RPMI7951 (cell line): ENCODE measurements at places on chromosomes 16 and 17.

DNA sequence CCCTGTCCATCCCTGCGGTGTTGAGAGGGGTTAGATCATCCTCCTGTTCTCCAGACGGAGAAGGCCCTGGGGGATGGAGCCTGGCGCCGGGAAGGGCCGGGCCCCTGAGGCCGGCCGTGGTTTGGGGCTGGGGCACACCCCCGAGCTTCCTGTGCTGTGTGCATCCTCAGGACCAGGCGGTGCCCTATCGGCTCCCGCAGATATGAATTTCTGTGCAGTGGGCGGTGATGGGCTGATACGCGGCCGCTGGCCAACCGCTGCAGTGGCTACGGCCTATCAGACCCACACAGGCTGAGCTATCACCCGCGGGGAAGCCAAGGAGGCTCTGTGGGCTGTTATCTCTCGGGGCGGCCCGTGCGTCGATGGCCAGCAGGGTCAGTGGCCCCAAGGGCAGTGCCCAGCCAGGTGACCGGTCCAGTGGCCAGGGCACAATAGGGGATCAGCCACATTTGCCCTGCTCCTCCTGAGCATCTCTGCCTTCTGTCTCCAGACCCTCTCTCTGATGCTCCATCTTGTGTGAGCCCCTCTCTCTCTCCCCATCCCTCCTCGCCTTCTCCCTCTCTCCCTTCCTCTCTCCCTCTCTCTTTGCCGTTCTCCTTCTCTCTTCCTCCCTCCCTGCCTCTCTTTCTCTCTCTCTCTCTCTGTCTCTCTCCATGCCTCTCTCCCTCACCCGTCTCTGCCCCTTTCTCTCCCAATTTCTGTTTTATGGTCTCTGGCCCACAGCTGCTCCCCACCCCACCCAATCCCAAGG is 38.7 kb downstream of the ZFPM1 start:
- DNase-seq = no peak

GRCh38 chr17:56908001-56908542 is 5.8 kb downstream of the TRIM25 start:
- DNase-seq = peak; percentile 20

GRCh38 chr17:2705263-2705662 is 6.3 kb downstream of the CLUH start:
- no peak for DNase-seq

DNA sequence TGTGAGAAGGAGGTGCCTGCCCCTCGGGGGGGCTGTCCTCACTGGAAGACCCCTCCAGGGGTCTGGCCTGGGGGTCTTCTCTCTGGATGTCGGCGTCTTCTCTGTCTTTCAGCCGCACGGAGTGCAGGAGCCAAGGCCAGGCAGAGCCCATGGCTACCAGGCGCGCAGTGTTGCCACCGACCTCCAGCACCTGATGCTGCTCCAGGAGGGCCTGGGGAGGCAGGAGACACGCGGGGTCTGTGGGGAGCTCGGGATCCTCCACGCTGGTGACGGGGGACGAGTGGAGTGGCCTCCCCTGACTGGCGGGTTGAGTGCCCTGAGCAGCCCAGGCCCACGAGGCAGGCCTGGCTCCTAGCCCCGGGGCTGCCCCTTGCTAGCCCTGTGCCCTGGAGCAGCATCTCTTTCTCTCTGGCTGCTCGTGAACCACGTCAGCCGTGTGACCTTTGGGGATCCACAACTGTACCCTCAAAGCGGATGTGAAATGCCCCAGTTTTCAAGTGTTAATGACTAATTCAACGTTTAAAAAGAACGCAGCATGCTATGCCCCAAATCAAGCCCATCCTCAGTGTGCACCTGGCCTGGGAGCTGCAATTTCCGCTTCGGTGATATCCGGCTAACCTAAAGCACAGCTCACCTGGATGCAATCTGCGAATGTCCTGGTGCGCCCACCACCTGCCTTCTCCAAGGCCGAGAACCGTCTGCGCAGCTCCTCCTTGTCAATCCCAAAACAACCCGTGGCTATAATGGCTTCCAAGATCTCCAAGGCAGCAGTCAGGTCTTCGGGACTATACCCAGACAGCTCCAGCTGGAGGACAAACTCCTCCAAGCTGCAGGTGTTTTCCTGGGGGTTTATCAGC is 62.9 kb downstream of the IL21R start:
- DNase-seq = no peak

DNA sequence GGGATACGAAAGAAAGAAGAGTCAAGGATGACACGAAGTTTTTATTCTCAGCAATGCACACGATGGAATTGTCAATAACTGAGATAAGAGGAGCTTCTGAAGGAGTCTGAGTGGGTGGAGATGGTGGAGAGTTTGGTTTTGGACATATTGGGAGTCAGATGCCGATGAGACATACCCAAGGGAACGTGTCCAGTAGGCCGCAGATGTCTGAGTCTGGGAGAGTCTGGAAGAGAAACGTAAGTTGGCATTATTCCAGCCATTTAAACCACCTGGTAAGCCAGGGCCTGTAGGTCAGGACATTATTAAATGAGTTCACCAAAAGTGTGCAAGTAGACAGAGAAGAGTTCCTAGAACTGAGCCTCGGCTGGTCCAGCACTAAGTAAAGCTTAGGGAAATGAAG is 478.3 kb upstream of the CDH5 start:
- DNase-seq = peak; percentile 47

DNA sequence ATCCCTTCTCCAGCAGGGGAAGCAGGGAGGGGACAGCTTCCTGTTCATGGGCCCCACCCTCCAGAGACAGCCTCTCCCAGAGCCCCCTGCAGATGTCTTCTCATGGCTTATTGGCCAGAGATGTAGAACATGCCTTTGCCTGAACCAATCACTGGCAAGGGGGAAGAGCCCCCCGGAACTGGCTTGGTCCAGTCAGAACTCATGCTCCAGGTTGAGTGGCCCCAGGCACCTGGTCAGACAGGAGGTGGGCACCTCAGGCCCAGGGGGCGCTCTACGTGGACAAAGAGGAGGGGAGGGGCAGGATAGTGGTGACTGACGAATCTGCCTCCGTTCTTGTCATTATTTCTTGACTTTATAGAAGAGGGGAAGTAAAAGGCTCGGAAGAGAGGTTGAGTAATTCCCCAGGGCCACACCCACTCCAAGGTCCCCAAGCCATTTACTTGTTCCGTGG is 23.6 kb downstream of the RAB11FIP4 start:
- DNase-seq = no peak

DNA sequence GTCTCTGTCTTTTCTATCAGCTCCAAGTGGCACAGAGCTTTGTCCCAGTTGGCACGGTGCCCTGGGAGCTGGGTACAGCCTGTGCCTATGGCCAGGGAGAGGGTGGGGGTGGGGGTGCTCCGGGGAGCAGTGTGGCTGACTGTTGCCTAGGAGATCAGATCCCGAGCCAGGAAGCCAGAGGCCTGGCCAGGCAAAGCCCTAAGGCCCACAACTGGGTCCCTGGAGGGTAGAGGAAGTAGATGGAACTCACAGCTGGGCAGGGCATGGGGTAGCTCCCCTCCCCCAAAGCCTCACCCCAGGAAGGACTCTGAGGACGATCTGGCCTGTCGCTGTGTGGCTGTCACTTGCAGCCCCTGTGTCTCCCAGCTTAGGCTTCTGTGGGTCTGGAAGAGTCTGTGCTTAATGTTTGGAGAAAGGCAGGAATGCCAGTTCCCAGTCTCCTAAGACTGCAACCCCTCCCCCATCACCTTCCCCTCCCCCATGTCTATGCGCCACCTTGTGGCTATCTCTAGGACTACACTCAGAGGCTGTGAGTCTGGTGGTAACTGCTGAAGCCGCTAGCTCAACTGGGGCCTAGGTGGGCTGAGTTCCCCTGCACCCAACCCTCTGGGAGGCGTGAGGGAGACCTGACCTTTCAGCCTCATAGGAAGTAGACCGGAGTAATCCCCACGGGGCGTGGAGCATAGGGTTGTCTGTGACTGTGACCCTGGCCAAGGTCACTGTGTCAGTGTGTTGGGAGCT is 12.6 kb downstream of the THRA start:
- DNase-seq = peak; percentile 44

DNA sequence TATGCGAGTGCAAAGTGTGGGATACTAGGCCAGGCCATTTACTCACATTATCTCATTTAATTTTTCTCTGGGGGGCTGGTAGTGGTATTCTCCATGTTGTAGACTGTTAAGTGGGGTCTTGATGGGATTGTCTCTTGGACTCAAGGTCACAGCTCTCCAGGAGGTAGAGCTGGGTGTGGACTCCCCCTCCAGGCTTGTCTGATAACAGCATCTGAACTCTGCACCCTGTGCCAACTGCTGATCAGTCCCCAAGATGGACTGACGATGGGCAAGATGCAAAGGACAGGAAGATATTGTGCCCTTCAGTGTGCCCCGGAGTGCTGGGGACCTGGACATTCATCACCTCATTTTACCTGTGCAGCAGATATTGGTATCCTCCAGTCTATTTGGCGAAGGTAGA is 147.8 kb downstream of the MSI2 start:
- no peak for DNase-seq

GRCh38 chr17:81939881-81940385 is 2.8 kb upstream of the PYCR1 start:
- no peak for DNase-seq

DNA sequence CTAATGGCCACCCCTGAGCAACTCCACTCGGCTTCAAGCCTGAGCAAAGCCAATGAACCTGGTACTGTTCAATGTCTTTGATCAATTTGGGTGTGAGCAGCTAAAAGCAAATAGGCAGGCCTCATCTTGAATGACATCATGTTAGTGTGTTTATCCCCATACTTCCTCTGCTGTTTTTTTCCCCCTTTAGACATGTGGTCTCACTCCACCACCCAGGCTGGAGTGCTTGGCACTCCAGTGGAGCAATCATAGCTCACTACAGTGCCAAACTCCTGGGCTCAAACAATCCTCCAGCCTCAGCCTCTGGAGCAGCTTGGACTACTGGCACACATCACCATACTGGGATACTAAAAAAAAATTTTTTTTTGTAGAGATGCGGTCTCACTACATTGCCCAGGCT is 75.4 kb downstream of the ARHGAP17 start:
- DNase-seq = no peak

- DNase-seq = no peak
These were observed 9.2 kb downstream of the FBRS start for GRCh38 chr16:30667361-30667905.

- peak; percentile 41 for DNase-seq
These were observed 414 bp downstream of the NARF start for GRCh38 chr17:82458885-82459424.
